ENCODE measurements at places on chromosomes 12 and 14. TPM values are rescaled to one million over a fixed set of nuclear protein-coding genes. Genes with fewer than 3 reads are reported as not detected.

GLIPR1L1 gene
- polyA plus RNA-seq = 0.65 TPM

LRP1-AS gene
- not detected for polyA plus RNA-seq

GRCh38 chr12:13956060-13956590, 25.3 kb downstream of the GRIN2B start:
- DNase-seq = no peak

DNA sequence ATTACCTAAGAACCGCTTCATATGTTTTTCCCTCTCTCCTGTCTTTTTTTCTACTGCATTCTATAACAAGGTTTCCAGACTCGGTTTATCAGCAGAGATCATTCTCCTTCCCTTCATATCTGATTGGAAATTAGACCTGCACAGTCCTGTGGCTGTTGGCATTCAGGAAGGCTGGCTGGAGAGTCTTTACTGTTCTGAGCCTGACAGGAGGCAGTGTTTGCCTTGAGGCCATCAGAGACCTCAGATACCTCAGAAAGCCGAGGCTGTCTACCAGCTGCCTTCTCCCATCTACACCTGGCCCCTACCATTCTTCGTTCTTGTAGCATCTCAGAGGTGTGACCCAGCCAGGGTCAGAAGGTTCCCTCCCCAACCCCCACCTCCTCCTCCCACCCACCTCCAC, 182.0 kb downstream of the CAND1 start:
- no peak for DNase-seq

DNA sequence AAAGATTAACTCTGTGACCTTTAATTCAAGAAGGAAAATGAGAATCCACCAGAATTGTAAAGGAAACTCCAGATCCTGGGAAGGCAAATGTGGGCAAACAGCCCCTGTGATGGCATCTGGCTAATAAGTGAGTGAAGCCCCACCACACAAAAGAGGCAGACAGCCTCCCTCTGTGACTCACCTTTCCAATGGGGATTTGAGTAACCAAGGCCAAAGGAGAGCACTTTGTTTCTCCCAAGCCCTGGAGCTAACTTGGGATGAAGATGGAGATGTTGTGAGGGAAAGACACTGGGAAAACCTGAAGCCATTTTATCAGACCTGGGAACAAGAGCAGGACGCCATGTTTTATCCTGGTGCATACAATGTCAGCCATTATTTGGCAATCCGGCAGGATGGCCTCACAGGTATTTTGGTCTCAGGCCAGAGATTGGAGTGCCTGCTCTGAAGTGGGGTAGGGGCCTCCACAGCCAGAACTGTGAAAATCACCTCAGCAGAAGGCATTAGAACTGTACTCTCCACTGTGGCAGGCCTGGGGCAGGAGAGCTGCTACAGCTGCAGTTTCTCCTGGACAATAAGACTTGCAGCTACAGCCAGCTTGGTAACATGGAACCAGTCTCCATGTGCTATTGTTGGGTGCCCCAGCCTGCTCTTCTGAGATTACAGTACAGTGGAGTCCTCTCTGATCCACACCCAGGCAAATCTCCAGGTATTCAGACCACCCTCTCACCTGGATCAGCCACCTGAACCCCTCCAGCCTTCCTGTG, 96.6 kb upstream of the PCED1B start:
- no peak for DNase-seq

DNA sequence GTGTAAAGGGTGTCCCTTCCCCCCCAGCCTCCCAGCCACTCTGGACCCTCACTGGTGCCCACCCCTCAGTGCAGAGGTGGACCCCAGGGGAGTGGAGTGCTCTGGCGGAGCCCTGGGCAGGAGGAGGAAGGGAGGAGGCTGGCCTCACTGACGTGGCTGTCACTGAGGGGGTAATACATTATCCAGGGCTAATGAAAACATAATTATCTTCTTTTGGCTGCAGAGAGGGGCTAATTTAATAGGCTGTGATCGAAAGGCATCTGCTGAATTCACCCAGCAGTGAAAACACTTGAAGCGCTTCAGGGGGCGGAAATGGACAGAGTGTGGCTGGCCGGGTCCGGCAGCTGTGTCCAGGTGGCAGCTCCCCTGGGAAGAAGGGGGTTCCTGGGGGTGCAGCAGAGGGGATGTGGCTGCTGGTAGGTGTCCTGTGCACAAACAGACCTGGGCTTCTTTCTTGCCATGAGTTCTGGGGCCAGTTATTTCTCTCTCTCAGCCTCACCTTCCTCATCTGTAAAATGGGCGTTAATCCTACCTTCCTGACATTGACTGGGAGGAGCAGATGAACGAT, 3.7 kb upstream of the NOS1 start:
- DNase-seq = no peak

GRCh38 chr12:45402288-45402687, 186.4 kb downstream of the ANO6 start:
- no peak for DNase-seq

DNA sequence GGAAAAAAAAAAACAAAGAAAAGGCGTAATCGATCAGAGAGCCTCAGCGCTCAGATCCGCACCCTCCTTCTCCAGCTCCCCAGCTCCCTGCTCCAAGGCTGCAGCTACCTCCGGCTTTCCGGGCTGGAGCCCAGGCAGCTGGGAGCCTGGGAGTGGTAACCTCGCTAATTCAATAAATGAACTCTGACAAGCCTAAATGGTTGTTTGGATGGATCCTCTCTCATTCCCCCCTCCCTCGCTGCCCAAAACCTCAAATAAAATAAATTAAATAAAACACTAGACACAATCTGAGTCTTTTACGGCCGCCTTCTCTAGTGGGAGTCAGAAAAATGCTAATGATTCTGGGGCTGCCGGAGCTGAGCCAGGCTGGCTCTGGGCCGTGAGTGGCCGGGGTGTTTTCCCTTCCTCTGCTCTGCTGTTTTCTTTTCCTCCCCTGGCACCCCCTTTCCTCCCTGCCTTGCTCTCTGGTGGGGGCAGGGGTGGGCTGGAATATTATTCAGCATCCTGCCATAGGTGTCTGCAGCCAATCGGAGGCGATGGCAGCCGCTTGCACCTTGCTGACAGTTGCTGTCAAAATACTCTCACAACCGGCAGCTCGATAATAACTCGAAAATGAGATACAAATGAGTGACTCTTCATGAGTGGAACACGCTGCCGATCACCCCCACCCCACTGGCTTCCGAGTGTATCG, 76.1 kb downstream of the RBM19 start:
- DNase-seq = peak; percentile 49

DNA sequence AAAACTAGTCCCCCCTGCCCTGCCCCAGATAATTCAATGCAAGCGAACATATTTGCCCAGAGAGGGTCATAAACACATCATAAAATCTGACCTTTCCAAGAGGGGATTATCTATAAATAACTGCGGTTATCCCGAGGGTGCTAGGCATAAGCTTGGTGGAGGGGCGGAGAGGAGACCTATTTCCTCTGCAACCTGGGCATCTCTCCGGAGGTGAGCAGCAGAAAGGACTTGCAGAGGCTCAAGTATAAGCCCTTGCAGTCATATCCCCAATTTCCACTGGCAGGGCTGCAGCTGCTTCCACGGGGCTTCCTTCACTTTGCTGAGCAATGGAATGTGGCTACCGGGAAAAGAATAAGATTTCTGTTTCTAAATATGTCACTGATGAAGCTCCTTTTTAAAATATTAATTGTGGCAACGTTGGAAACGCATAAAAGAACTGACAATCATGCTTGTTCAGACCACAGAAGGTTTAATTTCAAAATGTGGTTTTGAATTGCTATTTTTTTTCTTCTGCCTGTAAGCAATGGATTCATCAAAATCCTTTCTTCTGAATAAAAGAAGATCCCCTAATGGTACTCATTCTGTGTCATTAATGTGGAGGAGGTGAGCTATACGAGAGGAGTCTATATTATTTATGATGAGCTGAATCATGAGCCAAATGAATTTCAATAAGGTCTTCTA, 268.9 kb upstream of the ATP2B1 start:
- no peak for DNase-seq

DNA sequence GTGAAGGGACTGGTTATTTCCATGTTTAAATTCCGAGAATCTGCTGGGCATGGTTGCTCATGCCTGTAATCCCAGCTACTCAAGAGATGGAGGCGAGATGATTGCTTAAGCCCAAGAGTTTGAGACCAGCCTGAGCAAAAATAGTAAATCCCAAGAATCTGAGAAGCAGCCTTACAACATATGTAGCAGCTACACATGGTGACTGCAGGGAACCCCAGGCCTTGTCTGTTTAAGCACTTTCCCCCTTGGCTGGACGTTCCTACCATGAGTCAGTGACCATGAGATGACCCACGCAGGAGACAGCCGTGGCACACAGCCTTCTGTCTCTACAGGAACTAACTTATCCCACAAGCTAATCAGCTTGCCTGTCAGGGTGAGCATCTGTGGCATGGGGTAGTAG, 5.5 kb upstream of the SLC24A4 start:
- DNase-seq = no peak

IGFBP6 gene
- 17.6 TPM for polyA plus RNA-seq

DNA sequence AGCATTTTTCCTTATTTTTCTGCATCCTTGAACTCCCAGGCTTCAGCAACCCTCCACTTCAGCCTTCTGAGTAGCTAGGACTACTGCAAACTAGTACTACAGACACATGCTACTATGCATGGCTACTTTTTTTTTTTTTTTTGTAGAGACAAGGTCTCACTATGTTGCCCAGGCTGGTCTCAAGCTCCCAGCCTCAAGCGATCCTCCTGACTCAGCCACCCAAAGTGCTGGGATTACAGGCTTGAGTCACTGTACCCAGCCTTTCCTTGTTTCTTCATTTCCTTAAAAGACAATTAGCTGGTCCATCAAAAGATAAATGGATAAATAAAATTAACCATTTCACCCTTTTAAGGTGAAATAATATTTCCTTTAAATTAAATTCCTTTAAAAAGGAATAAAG, 205.8 kb downstream of the SPTSSA start:
- DNase-seq = no peak

All from renal pelvis (tissue), 12 donors.